HT1080 (cell line): ENCODE measurements at places on chromosomes 16 and 17. TPM values are rescaled to one million over a fixed set of nuclear protein-coding genes. Genes with fewer than 3 reads are reported as not detected.

DNA sequence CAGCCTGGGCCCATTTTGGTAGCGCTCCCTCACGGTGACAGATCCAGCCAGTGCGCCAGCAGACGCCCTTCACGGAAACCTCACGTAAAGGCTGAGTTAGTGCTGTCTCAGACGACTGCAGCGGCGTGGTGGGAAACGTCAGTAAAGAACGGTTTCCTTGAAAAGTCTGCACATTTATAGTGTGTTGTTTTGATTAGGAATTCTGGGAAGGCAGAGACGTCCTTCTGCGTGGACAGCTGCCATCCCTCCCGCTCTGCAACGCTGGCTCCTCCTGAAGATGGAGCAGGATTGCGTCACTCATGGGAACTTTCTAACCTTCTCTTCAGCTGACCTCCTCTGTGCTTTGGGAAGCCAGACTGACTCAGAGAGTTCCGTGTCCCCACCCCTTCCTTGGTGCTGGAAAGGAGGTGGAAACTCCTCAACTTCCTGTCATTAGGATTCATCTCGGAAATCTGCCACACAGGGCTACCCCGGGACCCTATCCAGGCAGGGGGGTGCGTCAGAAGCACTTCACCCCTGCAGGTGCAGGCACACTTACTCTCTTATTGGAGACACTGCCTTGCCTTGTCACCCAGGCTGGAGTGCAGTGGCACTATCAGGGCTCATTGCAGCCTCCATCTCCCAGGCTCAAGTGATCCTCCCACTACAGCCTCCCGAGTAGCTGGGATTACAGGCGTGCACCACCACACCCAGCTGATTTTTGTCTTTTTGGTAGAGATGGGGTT is 24.3 kb upstream of the CRISPLD2 start:
- DNase-seq, result peak; percentile 42

DNA sequence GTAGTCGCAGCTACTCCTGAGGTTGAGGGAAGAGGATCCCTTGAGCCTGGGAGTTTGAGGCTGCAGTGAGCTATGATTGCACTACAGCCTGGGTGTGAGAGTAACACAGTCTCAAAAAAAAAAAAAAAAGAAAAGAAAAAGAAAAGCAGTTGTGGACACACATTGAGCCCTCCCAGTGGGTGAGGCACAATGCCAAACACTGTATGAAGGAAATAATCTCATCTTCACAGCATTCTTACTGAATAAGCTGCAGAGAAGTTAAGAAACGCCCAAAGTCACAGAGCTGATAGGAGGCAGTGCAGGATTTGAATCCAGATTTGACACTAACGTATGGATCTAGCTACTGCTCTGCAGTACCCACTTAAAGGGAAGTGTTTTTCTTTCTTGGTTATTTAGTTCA is 5.9 kb upstream of the LYZL6 start:
- no peak for DNase-seq

Gene AHSP
- not detected in 2 replicates for total RNA-seq

GRCh38 chr17:68596411-68596945 is 4.7 kb downstream of the FAM20A start:
- no peak for DNase-seq

Gene CLEC3A
- not detected in 2 replicates for total RNA-seq

DNA sequence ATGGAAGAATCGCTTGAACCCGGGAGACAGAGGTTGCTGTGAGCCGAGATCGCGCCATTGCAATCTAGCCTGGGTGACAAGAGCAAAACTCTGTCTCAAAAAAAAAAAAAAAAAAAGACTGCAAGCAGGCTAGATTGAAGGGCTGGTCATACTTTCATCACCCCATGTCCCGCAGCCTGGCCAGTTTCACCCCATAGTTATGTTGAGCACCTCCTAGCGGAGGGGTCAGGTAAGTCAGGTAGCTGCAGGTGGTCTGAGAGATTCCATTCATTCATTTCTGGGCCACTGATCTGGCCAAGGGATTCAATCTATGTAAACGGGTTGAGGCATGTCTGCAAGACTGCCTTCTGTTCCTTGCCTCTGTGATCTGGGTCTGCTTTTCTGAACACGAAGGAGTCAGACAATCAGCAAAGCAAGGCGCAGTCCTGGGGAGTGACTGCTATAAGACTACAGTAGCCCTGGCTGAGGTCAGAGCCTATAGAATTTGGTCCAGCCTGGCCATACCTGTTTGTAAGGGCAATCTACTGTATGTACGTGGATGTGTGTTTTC is 23.6 kb upstream of the BPTF start:
- DNase-seq, result no peak

GRCh38 chr17:47287068-47287467 is 33.4 kb downstream of the ITGB3 start:
- DNase-seq, result no peak

GRCh38 chr17:18361837-18362697 is 1.3 kb downstream of the SHMT1 start:
- no peak for DNase-seq

Gene CTF1
- total RNA-seq, result not detected in 2 replicates

GRCh38 chr16:66250686-66251431 is 115.6 kb upstream of the CDH5 start:
- DNase-seq, result no peak

Gene NEUROD2
- total RNA-seq, result not detected in 2 replicates

DNA sequence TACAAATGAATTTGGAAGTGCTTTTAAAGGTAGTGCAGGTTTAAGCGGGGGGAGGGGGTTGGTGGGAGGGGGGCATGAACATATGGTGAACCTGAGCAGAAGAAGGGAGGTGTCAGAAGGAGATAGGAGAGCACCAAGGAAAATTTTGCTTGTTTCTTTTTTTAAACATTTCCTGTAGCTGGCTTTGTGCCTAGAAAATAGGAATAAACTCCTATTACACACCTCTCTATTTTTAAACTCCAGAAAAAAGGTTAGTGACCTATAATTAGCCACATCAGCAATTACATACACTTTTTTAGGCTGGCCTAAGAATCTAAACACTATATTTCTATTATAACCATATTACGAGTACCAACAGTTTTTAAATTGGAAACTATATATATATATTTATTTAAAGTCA is 159.1 kb downstream of the SKAP1 start:
- DNase-seq, result no peak
